ENCODE measurements at places on chromosomes 1 and 21. TPM values are rescaled to one million over a fixed set of nuclear protein-coding genes. Genes with fewer than 3 reads are reported as not detected.
A peak's percentile ranks its signal among the peaks of the same experiment; 100 is the strongest.

Gene PTCH2
- 1.3 TPM for total RNA-seq

Gene SPATA45
- not detected for total RNA-seq

Gene GPR137B
- 4.9 TPM for total RNA-seq

Gene DNAJC6
- total RNA-seq = 1.4 TPM

Gene CYP4A22
- not detected for total RNA-seq

Gene MMEL1
- total RNA-seq = 3.7 TPM

DNA sequence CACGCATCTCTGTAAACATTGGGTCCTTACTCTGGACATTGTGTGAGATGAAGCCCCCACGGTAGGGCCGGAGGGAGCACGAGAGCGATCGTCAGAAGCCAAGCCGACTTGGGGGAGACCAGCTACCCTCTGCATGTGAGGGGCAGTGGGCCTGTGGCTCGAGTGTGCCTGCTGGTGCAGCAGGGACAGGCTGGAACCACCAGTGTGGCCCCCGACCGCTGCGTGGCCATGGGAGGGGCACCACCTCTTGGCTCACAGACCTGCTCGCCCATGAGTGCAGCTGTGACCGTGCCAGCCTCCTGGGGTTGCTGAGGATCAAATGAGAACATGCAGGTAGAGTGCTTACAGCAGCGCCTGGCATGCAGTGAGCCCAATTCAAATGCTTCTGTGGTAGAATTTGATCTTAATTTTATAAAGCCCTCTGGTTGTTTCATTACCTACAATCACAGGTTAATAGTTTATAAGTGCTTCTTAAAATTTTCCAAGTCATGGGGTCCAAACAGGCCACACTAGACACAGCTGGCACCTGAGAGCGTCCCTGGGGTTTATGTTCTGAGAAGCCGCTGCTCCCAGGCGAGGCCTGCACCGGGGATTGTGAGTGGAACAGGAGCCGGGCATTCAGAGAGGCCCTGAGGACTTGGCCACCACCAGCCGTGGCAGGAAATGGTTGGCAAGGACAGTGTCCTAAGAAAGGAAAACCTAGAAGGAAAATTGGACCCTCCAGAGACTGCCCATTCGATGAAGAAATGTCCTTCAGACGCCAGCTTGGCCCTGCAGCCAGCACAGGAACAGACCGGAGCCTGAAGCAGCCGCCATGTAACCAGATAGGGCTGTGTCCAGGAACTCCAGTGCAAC is 22.6 kb upstream of the ADARB1 start:
- no peaks in the 10 kb centered on the region for H3K4me1 ChIP-seq
- no peak overlapping the region for H3K4me3 ChIP-seq
- H3K27ac ChIP-seq = no peak overlapping the region
- no peaks in the 10 kb centered on the region for H3K36me3 ChIP-seq
- peaks cover 24% of the 10 kb centered on the region for H3K27me3 ChIP-seq

DNA sequence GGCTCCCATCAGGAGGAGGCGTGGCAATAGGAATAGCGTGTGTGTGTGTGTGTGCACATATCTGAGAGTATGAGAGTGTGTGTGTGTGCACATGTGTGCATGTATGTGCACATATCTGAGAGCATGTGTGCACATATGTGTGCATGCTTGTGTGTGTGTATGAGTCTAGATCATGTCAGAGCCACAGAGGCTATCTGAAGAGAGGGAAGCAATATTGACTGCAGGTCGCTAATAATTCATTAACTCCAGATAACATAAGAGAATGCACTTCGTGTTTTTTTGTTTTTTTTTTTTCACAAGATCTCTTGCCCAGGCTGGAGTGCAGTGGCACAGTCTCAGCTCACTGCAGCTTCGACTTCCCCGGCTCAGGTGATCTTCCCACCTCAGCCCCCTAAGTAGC is 4.7 kb upstream of the SLC45A1 start:
- peaks cover 33% of the 10 kb centered on the region for H3K27me3 ChIP-seq
- H3K4me1 ChIP-seq = peaks cover 12% of the 10 kb centered on the region
- no peaks in the 10 kb centered on the region for H3K36me3 ChIP-seq
- DNase-seq = no peak
- H3K27ac ChIP-seq = no peak overlapping the region
- H3K4me3 ChIP-seq = no peak overlapping the region

DNA sequence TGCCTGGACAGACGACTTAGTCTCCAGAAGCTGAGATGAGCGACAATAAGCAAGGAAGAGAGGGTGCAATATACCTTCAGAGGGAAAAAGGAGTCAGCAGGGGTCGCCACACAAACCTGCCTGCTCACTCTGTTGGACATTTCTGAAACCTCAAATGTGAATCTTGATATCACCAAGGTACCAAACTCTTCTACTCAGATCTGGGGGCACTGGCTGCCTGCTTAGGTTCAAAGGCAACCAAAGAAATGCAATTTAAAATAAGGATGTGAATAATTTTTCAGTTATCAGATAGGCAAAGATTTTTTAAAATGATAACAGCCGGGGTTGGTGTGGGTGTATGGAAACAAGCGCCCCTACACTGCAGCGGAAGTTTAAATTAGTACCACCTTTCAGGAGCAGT is 164.2 kb downstream of the HIVEP3 start:
- DNase-seq = peak; percentile 58
- no peaks in the 10 kb centered on the region for H3K36me3 ChIP-seq
- H3K4me1 ChIP-seq = peaks cover 57% of the 10 kb centered on the region
- peak overlapping the region; percentile 20 for H3K4me3 ChIP-seq

DNA sequence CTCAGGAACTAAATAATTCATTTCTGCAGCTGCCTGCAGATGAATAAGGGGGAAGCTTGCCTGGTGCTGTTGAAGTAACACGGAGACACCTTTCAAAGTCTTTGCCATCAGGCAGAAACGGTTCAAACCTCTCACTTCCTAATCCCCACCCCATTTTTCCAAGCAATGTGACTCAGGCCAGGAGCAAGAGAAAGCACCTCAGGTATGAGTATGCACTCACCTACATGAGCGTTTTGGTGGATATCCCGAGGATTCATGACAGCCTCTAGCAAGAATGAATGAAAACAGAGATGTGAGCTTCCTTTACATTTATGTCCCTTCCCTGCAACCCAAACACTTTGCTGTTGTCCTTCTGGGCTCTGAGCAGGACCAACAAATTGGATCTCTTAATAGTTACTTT is 63.4 kb upstream of the LAX1 start:
- H3K4me1 ChIP-seq = peaks cover 32% of the 10 kb centered on the region
- H3K27me3 ChIP-seq = no peaks in the 10 kb centered on the region
- peaks cover 76% of the 10 kb centered on the region for H3K36me3 ChIP-seq
- DNase-seq = no peak
- peak overlapping the region; percentile 27 for H3K27ac ChIP-seq
- no peak overlapping the region for H3K4me3 ChIP-seq

DNA sequence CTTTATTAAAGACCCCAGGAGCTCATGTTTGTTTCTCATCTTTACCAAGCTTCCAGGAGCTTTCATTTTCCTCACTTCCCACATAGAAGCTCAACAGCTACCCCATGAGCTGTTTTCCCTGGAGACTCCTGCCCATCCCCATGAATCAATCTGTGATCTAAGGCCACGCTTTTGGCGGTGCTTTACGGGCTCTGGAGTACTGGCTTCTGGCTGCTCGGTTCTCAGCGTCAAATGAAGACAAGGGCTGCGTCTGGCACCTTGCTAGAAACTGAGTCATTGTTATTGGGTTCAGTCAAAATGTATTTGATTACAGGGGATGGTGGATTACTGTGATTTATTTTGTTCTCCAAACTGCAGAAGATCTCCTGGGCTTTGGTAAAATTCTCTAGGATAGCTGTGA is 39.9 kb downstream of the ACP6 start:
- no peak overlapping the region for H3K27ac ChIP-seq
- DNase-seq = no peak
- no peaks in the 10 kb centered on the region for H3K27me3 ChIP-seq
- no peak overlapping the region for H3K4me3 ChIP-seq

DNA sequence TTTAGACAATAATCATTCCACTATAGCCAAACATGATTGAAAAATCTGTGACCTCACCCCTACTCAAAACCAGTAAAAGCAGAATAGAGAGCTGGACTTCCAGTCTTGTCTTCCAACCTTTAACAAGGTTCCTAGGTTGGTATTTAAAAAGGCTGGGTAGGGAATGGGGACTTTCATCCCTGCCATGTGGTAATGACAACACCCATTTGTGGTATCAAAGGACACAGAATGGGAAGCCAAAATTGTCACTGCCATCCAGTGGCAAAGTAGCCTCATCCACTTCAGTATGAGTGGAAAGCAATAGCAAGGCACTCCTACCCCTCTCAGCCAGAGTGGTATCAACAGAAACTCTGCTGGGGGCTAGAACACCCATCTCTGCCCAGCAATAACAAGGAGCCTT is 33.9 kb downstream of the UCHL5 start:
- no peaks in the 10 kb centered on the region for H3K4me1 ChIP-seq
- H3K27ac ChIP-seq = no peak overlapping the region
- DNase-seq = no peak
- H3K4me3 ChIP-seq = no peak overlapping the region
- H3K36me3 ChIP-seq = peaks cover 20% of the 10 kb centered on the region

DNA sequence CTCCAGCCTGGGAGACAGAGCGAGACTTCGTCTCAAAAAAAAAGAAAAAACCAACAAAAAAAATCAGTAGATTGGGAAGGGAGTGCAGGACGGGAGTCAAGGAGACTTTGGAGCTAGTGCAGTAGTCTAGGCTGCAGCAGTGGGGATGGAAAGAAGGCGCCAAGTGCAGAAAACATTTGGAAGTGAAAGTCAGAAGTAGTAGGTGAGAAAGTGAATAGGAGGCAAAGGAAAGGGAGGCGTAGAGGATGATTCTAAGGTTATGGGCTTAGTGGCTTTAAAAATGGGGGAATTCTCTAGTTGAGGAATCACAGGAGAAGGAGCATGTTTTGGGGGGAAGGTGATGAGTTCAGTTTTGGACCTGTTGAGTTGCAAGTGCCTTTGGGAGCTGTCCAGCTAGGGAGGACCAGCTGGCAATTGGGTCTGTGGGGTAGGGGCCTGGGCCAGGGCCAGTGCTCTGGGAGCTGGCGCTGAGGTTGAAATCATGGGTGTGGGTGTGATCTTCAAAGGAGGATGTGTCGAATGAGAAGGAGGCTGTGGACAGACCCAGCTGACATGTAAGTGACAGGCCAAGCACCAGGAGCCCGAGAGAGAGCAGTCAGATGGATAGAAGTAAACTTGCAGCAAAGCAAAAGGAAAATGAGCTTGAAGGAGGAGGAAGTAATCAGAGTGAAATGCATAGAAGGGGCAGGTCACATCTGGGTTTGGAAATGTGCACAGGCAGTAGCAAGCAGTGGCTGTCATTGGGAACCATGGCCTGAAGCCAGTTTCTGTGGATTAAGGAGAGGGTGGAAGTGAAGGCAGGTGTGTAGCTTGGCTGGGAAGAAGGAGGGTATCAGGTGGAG is 15.8 kb downstream of the TMCC2 start:
- peaks cover 19% of the 10 kb centered on the region for H3K4me1 ChIP-seq
- no peaks in the 10 kb centered on the region for H3K36me3 ChIP-seq
- H3K4me3 ChIP-seq = no peak overlapping the region
- H3K27me3 ChIP-seq = peaks cover 2% of the 10 kb centered on the region

GRCh38 chr21:38531591-38531990 is 33.3 kb upstream of the ERG start:
- H3K36me3 ChIP-seq = no peaks in the 10 kb centered on the region
- no peak overlapping the region for H3K4me3 ChIP-seq
- peaks cover 2% of the 10 kb centered on the region for H3K27me3 ChIP-seq
- H3K4me1 ChIP-seq = no peaks in the 10 kb centered on the region
- DNase-seq = no peak
- H3K27ac ChIP-seq = no peak overlapping the region

- H3K27ac ChIP-seq = no peak overlapping the region
- H3K36me3 ChIP-seq = peaks cover 6% of the 10 kb centered on the region
- DNase-seq = no peak
- no peaks in the 10 kb centered on the region for H3K4me1 ChIP-seq
- no peak overlapping the region for H3K4me3 ChIP-seq
Observed at GRCh38 chr1:97368296-97368695, 552.5 kb downstream of the DPYD start.

DNA sequence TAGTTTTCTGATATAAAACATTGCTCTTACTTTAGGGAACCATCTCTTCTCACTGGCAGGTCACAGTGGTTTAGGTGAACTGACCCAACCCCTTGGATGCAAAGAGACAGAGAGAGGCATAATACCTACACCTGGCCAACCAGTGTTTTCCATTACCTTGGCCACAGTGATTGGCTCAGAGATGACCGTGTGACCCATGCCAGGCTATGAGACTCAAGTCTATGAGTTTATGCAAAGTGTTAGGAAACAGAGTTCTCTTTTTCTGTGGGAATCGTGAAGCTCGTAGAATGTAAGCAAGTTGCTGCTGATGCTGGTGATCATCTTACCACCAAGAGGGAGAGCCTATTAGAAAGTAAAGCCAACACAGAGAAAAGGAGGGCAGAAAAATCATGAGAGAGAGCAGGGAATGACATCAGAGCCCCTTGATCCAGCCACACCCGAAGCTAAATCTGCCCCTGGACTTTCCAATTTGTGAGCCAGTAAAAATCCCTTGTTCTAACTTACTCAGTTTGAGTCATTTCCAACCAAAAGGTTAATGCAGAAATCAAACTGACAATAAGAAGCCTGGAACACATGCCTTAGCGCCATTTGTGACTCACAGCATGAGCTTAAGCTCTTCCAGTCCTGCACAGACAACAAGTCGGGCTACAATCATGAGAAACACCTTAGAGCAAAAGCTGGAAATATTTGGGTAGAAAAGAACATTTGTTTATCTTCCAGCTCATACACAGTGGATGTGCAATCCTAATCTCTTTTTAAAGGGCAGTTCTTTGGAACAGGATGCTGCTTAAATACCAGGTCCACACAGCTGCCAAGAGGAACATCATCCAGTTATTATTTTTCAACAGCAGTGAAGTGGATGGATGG is 81.3 kb upstream of the KAZN start:
- DNase-seq = no peak
- H3K36me3 ChIP-seq = no peaks in the 10 kb centered on the region
- H3K4me1 ChIP-seq = peaks cover 5% of the 10 kb centered on the region
- no peak overlapping the region for H3K4me3 ChIP-seq
- peaks cover 3% of the 10 kb centered on the region for H3K27me3 ChIP-seq

- H3K27me3 ChIP-seq = peaks cover 47% of the 10 kb centered on the region
- no peak overlapping the region for H3K4me3 ChIP-seq
- no peak overlapping the region for H3K27ac ChIP-seq
Observed at GRCh38 chr1:229905031-229905545, 161.9 kb upstream of the GALNT2 start.

DNA sequence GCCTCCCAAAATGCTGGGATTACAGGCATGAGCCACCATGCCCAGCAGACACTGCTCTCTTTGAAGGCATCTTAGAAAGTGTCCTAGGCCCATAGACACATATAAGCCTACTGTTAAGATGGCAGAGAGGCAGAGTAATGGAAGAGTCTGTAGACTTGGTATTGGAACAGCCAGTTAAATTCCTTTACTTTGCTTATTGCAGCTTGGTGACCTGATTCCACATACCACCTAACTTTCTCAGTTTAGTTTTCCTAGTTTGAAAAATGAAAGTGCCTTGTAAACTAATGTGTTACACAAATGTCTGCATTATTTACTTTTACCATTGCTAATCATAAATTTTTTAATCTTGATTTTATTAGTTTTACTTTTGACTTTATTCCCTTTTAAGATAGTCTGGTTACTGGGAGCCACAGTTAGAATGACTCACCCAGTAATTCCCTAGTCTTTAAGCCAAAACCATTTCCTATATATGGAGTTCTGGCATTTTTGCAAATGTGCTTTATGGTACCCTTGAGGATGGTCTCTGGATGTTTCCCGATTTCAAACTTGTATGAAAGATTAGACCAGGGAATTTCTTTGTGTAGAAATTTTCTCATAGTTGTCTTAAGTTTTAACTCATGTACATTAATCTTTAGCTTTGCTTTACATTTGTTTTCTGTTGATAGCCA is 6.4 kb downstream of the SMAP2 start:
- H3K4me1 ChIP-seq = peaks cover 85% of the 10 kb centered on the region
- peak overlapping the region; percentile 44 for H3K4me3 ChIP-seq
- H3K36me3 ChIP-seq = peaks cover 54% of the 10 kb centered on the region
- no peaks in the 10 kb centered on the region for H3K27me3 ChIP-seq
- DNase-seq = no peak
